ENCODE measurements at places on chromosomes 16 and 17. TPM values are rescaled to one million over a fixed set of nuclear protein-coding genes. Genes with fewer than 3 reads are reported as not detected.

DNA sequence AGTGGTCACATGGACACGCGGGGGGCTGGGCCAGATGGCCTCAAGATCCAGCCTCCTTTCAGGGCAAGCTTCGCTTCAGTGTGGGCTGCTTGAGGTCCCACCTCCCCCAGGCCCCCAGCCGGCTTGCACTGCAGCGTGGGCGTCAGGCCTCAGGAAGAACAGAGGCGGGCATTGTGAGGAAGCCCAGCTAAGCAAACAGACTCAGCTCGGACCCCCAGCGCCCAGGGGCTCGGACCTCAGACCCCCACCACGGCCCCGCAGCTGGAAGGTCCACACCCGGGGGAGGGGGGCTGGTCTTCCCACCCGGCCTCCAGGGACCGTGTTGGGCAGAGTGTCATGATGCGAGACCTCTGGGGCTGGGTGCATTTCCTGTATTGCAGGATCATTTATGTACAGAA is 24.7 kb upstream of the ZNF469 start:
- DNase-seq: no peak

DNA sequence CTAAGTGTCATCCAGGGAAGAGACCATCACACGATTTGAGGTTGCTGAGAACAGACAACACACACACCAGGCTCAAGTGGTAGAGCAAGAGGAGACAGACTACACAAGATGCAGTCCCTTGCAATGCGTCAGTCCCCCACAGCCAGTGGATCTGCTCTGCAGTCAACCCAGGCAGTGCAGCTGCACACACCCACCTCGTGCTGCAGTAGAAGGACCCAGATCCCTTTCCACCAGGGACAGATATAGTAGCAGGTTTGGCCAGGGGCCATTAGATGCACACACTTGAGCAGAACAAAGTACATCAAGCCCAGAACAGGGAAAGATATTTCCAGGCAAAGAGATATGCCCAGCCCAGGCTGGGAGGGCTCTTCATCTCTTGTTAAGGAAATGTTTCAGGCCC is 112.9 kb downstream of the GRIN2A start:
- DNase-seq: no peak

DNA sequence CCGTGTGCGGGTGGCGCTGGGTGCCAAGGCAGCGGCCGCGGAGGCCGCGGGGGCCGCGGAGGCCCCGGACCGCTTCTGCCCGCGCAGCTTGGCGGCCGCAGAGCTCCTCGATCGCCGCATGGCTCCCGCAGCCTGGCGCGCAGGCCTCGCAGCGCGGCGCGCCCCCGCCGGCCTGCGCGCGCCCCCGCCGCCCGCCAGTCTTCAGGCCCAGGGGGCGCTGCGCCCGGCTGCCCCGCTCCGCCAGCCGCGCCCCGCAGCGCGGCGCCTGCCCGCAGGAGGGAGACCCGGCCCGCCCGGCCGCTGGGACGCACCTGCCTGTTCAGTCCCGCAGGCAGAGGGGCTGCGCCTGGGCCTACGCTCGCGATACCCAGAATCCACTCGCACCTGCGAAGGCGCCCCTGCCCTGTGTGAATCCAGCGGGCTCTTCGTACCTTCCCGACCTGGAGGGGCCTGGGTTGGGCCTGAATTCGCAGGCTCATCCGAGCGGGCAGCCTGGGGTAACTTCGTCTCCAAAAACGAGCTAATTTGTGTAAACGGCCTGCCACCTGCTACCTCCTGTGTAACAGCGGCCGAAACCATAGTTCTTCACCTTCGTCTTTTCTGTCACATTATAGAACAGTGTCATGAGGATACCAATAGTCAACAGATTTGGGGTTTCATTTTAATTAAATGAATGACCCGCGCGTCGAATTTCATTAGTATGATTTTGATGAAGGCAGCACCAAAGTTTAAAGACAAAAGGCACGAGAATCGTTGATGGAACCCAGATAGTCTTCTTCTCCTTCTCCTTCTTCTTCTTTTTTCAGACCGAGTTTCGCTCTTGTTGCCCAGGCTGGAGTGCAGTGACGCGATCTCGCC is at the start of gene CENPV:
CENPV (minus strand) TSS at position 153 of the 858 bp plus-strand sequence; CDS start at position 120, 33 bp downstream.
- peak; percentile 34 for DNase-seq

- no peak for DNase-seq
Measured at GRCh38 chr17:28421787-28422305, 15.8 kb upstream of the SLC46A1 start.

DCAKD gene
- 47.9 TPM for total RNA-seq

ADAD2 gene
- total RNA-seq: not detected

- DNase-seq: peak; percentile 10
Measured at GRCh38 chr16:68700120-68700519, 37.0 kb upstream of the CDH1 start.

- DNase-seq: no peak
Measured at GRCh38 chr16:54052271-54052670, 234.3 kb downstream of the IRX3 start.

SPAG7 gene
- 52.2 TPM for total RNA-seq

DNA sequence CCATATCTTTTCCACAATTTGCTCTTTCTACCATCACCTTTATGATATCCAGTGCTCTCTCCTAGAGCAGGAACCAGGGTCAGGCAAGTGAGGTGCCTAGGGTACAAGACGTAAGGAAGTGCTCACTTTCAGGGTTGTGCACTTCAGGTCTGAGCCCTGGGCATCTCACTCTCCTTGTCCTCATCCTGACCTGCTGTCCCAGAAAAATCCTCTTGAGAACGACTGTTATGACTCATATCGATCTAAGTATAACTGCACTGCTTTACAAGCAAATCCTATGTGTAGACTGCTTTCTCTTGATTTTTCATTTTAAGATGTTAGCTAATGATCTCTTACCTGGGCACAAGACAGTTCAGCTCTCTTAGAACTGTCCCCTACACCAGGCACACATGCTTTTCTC is 100.1 kb downstream of the TMEM100 start:
- DNase-seq: no peak

DNA sequence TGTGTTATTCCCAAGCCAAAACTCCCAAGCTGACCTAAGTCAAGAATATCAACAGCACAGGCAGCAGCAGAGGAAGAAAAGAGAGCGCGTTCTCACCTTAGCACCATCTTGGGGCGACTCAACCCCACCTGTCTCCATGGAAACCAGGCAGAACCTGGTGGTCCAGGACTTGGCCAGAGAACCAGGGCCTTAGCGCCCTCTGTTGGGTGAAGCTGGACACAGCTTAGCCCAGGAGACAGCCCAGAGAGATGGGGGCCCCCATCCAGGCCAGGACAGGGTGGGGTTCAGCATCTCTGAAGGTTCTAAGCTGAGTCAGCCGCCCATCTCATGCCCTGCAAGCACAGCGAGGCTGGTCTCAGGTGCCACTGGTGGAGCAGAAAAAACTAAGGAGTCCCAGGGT is 60.1 kb upstream of the TMEM132E start:
- DNase-seq: no peak

LPO gene
- total RNA-seq: not detected

- peak; percentile 58 for DNase-seq
Measured at GRCh38 chr16:10922328-10923145, 19.7 kb downstream of the DEXI start.

C16orf92 gene
- not detected for total RNA-seq

GRCh38 chr16:58333985-58334384 is 39.2 kb upstream of the PRSS54 start:
- no peak for DNase-seq

MYO15B gene
- not detected for total RNA-seq

TM4SF5 gene
- total RNA-seq: not detected

Measured in IMR-90 (cell line).